ENCODE measurements at places on chromosomes 7 and 10.
A peak's percentile ranks its signal among the peaks of the same experiment; 100 is the strongest.

- no peak for DNase-seq
Observed at GRCh38 chr7:128042012-128042411, 10.8 kb upstream of the LRRC4 start.

DNA sequence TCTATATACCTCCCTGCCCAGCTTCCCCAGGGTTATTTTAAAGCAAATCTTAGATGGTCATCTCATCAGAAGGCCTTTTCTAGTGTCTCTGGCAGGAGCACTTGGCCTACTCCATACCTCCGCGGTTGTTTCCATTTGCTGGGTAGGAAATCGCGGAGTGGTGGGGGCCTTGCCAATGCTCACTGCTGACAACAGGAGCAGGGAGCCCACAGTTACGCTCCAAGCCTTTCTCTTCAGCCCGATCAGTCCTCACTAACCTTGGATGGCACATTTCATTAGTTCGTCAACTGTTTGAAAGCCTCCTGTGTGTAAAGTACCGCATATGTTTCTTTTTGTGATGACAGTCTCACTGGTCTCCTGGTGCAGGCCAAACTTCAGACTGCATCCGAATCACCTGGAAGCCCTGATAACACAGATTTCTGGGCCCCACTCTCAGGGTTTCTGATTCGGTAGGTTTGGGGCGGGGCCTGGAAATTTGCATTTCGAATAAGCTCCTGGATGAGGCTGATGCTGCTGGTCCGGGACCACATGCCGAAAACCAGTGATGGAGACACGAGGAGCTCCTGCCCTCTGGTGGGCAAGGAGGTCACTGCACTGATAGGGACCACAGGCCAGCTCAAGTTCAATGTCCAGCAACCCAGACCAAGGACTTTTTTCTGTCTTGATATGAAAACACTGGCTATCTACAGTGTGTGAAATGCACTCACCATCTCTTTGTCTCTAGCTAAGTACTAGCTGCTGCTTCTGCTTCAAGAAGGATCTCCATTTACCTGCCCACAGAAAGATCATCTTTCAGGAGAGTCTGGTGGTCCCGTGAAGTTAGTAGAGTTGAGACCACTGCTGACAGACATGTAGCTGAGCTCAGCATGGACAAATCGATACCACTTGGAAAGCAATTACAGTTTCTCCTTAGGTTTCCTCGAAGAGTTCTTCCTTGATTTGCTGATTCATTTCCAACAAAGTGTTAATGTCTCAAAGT is 14.0 kb downstream of the LRGUK start:
- DNase-seq, result peak; percentile 67

DNA sequence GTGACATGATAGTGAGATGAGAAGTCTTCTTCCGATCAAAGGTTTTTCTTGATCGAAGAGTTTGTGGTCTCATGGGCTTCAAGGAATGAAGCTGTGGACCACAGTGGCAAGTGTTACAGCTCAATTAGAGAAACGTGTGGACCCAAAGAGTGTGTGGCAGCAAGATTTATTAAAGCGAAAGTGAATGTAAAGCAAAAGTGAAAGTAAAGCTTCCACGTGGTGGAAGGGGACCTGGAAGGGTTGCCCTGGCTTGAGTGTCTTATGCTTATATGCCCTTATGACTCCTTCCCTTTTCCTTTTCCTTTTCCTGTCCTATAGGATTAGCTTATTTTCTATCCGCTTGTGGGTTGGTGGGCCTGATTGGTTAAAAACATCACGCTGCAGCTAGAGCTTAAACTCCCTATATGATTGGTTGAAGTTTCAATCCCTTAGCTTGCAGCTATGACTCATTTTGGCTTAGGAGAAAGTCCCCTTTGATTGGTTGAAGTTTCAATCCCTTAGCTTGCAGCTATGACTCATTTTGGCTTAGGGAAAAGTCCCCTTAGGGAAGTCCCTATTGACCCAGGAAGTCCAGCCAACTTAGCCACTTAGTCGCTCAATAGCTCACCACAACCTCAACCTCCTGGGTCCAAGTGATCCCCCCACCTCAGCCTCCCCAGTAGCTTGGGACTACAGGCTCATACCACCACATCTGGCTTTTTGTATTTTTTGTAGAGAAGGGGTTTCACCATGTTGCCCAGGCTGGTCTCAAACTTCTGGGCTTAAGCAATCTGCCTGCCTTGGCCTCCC is 34.7 kb downstream of the MRPS24 start:
- DNase-seq, result no peak

- DNase-seq, result no peak
Observed at GRCh38 chr10:91198781-91199180, 21.7 kb upstream of the PCGF5 start.

DNA sequence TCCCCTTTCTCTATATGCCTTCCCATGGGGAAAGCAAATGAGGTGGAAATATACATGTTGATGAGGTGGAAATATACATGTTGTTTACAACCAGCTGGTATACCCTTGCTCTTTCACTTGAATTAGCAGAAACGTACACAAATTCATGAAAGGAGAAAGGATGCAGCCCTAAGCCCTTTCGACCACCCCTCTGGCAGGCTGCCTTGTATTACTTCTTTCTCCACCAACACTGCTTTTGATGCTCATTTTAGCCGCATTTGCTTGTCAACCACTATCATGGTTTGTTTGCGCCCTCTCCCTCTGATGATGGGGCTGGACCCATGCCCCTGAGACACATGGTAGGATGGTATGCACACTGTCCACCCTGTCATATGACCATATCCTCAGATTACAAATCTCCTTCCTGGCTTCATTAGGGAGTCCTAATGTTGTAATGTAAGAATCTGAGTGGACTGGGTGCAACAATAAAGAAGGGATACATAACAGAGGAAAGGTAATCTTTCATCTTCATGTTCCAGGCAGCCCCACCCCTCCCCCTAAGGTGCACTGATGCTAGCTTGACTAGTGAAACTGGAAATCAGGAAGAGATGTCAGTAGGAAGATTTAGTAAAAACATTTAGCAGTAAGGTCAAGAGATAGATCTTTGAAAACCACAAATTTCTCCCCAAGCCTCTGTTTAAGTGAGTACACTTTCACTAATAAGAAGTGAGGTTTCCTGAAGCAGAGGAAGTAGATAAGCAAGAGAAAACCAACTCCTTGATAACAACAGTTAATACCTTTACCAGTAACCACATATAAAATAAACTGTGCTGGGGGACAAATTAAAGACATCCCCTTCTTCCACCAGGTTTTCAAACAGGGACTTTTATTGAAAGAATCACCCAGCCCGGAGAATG is 536.8 kb upstream of the NRP1 start:
- no peak for DNase-seq

- no peak for DNase-seq
Observed at GRCh38 chr10:88702848-88703597, 3.0 kb upstream of the LIPK start.

DNA sequence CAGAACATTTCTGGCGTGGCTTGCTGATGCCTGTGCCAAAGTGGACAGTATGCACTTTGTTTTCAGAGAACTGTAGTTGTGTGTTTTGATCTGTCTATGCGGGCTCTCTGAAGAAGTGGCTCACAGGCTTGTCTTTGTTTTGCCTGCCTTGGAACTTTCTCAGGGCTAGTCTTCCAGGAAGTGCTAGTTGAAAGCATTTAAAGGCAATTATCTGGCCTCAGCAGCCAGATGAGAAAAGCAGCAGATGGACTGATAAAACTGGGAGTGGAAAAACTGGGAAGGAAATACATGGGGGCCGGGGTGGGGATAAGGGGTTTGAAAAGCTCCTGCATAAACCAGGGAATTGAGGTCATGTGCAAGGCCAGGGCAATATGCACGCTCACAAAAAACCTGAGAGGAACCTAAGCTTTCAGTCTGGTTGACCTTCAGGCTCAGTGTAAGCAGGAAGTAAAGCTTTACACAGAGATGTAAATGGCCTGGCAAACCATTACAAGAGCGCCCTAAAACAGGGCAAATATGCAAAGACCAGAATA is 94.5 kb downstream of the ZNF33B start:
- DNase-seq, result no peak

DNA sequence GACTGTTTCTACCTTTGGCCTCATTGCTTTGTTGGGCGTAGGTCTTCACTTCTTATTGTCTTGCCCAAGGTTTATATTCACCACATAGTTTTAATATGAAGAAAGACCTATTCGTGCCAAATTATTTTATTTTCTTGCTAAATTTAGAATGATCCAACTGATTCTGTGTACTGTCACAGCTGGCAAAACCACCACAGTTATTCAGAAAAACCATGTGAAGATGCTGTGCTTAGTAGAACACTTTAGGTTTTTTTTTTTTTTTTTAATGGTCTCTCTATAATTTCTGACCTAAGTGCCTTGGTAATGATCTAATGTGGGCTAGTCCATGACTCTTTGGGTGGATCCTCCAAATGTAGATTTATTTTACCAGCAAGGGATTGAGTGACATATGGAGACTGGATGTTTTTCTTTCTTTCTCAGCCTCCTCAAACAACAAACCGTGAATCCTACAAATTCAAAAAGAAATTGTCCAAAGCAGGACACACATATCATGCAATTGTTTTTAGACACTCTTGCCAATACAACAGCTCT is 243.8 kb downstream of the DYNC1I1 start:
- no peak for DNase-seq

GRCh38 chr10:89966211-89966610 is 264.8 kb downstream of the KIF20B start:
- no peak for DNase-seq

GRCh38 chr7:34133983-34134782 is 228.8 kb downstream of the BMPER start:
- peak; percentile 80 for DNase-seq

DNA sequence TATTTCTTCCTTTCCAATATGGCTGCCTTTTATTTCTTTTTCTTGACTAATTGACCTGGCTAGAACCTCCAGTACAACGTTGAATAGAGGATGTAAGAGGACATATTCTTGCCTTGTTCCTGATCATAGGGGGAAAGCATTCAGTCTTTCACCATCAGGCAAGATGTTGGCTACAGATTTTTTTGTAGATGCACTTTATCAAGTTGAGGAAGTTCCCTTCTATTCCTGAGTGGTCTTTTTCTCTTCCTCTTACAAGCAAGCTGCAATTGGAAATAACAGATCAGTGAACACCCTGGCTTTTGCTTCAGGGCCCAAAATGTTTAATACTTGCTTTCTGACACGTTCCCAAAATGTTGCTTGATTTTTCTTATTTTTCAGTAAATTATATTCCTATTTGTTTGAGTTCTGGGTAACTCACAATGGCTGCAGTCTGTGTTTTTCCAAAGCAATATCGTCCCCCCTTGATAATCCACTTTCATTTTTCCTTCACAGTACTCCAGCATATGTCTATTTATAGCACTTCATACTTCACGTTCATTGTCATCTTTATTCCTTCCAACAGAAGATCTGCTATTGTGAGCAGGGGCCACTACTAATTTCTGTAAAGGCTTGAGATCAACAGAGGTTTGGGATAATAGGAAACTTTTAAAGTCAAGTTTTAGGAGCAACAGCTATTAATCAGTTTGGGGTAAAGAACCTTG is 11.7 kb downstream of the CPEB3 start:
- DNase-seq, result no peak

DNA sequence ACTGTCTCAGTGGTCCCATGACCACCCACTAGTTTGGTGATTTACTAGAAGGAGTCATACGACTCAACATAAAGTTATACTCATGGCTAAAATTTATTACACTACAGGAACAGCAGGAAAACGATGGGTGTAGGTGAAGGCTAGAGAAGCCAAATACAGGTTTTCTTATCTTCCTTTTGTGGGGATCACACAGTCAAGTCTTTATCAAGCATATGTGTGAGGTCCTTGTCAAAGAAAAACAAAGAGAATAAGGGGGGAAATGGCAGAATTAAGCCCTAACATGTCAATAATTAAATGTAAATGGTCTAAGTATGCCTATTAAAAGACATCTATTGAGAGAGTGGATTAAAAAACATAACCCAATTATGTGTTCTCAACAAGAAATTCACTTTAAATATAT is 47.8 kb upstream of the UBN2 start:
- DNase-seq, result no peak

GRCh38 chr7:5831196-5831595 is 49.4 kb upstream of the OCM start:
- DNase-seq, result no peak

DNA sequence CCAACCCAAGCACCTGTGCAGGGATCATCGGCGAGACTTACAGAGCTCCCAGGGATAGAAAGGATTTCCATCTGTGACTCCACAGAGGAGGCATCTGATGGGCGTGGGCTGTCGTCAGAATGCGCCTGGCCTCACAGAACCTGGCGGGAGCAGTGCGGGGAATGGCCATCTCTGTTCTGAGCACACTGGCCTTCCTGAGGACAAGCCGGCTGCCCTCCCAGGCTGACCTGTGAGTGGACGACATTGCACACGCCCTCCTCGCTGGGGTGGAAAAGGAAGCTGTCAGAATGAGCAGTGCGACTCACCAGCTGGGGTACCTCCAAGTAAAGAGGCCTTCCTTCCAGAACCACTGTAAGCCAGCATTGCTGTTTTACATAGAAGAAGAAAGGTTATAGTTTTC is 234.6 kb upstream of the PITRM1 start:
- no peak for DNase-seq

GRCh38 chr10:132627666-132628531 is 90.3 kb downstream of the INPP5A start:
- no peak for DNase-seq

GRCh38 chr10:53013201-53013810 is 240.7 kb upstream of the MBL2 start:
- DNase-seq, result no peak

- no peak for DNase-seq
Observed at GRCh38 chr10:27783660-27784059, 38.0 kb upstream of the MKX start.

DNA sequence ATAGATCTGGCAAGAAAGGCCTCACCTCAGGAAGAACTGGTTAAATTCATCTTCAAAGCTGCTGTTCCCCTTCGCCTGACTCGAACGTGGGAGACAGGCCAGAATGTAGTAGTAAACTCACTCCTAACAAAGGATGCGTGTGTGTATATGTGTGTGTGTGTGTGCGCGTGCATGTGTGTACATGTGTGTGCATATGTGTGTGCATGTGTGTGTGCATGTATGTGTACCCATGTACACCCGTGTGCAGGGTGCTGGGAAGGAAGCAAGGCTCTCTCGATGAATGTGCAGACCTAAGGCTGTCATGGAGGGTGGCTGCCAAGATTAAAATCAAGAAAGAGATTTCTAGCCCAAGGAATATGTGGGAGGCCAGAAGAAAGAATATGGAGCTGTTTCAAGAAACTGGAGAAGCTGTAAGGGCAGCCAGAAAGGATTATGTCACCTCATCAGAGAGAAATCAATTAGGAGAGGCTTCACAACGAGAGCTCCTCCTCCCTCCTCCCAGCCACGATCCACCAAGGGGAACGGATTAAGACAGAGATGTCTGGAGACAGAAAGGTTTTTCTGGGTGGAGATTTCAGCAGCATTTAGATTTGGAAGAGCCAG is 34.0 kb upstream of the LBX1 start:
- no peak for DNase-seq

DNA sequence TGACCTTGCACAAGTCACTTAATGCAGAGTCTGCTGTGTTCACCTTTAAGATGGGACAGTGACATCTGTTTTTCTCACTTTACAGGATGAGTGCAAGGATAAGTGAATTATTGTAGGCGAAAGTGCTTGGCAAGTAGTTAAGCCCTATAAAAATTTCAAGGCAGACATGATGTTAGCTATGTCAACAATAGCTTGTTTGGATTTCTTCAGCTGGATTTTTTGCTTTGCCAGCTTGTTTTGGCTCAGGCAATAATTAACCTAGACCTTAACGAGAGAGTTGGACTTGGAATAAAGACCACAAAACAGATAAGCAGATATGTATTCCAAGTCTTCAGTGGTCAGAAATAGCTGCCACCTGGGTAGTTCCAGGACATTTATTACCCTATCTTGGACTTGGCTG is 255.2 kb downstream of the ARL4A start:
- DNase-seq, result no peak
